ENCODE measurements at places on chromosomes 6 and 20. TPM values are rescaled to one million over a fixed set of nuclear protein-coding genes. Genes with fewer than 3 reads are reported as not detected.

The KCNQ5 gene
- not detected for total RNA-seq

The PAK5 gene
- total RNA-seq, result not detected

The DDO gene
- 2.1 TPM for total RNA-seq

The SNHG17 gene
- total RNA-seq, result 16.4 TPM

GRCh38 chr20:10329387-10330005 is 104.5 kb downstream of the MKKS start:
- no peak for DNase-seq

DNA sequence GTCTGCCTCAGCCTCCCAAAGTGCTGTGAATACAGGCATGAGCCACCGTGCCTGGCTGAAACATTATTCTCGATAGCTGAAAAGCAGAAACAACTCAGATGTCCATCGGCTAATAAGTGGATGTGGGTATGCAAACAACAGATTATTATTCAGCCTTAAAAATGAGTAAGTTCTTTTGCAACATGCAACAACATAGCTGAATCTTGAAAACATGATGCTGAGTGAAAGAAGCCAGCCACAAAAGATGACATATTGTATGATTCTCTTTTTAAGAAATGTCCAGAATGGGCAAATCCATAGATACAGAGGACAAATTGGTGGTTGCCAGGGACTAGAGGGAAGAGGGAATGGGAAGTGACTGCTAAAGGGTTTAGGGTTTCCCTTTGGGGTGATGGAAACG is 61.7 kb downstream of the RIOK1 start:
- no peak for DNase-seq

DNA sequence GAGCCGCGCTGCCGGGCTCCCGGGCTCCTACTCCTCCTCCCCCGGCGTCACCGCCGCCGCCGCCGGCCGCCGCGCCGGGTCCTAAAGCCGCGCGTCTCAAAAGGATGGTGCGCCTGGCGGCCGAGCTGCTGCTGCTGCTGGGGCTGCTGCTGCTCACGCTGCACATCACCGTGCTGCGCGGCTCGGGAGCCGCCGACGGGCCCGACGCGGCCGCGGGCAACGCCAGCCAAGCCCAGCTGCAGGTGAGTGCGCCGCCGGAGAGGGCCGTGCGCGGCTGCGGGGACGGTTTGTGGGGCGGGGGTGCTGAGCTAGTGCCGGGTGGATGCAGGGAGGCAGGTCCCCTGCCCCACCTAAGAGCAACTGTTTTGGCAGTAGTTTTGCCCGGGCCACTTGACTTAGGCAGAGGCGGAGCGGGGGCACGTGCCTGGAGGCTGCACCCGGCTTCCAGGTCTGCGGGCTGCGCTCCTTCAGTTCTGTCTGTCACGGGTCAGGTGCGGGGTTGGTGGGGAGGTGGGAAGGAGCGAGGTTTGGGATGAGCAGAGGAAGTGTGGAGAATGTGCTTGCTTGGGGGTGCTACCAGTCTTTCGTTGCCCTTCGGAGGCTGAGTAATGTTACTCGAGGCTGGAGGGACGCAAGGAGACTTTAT is 722 bp downstream of the ISM1 start:
- no peak for DNase-seq

DNA sequence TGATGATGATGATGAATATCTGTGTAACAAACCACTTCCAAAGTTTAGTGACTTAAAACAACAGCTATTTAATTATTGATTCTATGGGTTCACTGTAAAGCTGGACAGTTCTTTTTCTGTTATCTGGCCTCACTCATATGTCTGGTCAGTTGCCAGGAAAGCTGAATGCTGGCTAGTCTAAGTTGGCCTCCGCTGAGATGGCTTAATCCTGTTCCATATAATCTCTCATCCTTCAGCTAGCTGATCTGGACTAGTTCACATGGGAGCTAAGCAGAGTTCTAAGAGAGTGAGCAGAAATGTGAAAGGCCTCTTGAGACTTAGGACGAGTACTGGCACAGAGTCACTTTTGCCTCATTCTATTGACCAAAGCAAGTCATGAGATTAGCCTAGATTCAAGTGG is 334.7 kb upstream of the FLRT3 start:
- DNase-seq, result no peak

DNA sequence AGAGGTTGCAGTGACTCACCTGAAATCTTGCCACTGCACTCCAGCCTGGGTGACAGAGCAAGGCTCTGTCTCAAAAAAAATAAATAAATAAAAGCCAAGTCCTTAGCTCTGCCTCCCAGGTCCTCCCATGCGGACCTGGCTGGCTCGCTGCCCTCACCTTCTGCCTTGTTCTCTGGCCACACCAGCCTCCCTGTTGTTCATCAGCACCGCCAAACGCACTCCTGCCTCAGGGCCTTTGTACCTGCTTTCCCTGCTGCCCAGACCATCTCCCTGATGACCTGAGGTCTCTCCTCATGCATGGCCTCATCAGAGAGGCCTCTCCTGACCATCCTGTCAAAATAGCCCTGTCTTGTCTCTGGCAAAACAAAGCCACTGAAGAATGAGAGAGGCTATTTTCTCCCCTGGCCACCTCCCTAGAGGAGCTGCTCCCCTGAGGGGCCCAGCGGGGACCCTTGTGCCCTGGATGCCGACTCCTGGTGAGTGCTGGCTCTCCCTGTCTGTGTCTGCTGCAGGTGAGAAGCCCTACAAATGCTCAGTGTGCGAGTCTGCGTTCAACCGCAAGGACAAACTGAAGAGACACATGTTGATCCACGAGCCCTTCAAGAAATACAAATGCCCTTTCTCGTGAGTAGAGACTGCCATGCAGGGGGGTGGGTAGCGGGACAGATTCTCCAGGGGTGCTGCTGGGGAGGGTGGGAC is 22.6 kb upstream of the CHMP4B start:
- no peak for DNase-seq

DNA sequence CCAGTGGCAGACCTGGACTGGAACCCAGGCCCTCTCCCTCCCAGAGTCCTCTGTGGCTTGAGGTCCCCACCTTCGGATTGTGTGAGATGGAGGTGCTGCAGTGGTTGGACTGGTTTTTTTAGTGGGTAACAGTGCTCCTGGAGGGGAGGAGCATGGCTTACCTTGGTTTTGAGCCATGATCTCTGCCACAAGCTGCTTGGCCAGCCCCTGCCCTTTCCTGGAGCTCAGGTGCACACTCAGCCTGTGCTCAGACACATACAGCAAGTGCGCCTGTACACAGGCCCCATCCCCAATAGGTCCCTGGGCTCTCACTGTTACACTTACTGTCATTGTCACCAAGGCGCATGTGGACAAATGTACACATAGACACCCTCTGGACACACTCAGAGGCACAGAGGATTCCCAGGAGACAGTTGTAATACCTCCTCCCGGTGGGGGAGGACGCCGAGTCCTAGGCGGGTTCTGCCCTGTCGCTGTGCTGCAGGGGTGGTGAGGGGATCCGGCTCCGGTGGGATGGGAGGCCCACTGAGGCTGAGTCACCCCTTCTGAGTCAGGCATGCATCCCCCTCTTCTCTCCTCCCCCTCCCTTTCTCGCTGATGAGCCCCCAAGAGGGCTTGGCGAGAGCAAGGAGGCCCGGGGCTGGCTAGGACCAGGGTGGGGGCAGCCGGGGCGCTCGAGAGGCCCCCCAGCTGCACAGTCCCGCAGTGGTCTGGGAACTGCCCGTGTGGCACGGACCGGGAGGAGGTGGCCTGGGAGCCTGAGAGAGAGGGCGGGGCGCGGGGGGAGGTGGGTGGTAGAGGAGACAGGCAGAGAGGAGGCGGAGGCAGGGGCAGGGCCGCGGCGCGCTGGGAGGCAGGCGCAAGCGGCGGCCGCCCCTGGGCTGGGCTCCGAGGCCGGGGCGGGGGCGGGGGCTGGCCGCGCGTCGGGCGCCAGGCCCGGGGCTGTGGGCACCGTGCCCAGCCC is 522 bp upstream of the EPB41L1 start:
- DNase-seq, result peak; percentile 81

DNA sequence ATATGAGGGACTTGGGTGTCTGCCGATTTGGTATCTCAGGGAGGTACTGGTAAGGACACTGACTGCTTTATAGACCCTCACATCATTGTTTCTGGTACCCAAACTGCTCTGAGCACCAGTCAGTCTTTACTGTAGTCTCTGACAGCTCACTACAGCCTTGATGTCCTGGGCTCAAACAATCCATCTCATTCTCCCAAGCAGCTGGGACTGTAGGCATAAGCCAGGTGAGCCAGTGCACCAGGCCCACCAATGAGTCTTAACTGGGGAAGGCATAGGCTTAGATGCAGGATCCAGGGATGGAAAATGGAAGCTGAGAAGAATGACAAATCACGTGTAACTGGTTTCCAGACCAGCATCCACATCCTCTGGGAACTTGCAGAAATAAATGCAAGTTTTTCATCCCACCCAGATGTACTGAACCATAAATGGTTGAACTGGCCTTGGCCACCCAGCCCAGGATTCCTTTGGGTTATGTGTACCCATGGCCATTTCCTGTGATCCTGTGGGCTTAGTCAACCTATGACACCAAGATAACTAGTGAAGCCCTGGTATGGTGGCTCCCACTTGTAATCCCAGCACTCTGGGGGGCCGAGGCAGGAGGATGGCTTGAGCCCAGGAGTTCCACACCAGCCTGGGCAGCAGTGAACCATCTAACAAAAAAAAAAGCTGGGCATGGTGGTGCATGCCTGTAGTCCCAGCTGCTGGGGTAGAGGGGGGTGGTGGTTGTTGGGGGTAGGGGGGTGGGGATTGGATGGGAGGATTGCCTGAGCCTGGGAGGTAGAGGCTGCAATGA is 5.8 kb downstream of the TUBB start:
- DNase-seq, result no peak

- DNase-seq, result no peak
These were observed 671 bp downstream of the BPHL start for GRCh38 chr6:3119040-3119723.

DNA sequence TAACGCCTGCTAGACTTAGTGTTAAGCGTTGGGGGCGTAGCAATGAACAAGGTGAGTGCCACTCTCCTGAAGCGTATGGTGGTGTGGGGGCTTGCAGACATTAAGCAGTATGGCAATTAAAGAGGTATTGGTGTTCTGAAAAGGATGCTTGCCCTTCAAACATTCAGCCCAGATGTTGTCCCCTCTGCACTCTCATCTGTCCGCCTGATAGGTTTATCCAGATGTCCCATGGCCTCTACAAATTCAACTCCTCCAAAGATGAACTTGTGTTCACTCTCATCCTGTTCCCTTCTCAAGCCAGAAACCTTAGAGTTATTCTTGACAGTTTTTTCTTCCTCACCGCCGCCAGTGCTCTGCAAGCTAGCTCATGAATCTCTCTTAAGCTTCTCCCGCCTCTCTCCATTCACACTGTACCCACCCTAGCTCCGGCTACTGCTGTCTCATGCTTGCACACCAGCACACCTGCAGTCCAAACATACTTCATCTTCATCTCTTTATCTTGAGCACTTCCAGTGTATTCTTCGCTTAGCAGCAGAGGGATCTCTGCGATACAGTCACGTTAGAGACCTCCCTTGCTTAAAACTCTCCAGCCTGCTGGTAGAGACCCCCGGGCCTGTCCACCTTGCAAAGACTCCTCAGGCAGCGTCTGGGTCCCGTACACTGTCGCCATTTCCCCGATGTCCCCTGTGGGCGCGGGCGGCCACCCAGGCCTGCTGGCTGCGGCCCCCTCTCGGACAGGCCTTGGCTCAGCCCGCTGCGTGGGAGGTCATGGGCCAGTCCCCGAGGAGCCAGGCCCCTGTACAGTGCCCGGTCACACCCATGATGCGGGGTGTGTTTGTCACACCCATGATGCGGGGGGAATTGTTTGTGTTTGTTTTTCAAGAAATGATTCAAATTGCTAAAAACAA is 962 bp downstream of the DDX27 start:
- no peak for DNase-seq

- DNase-seq, result no peak
These were observed 159.1 kb downstream of the PKHD1 start for GRCh38 chr6:51928320-51928719.

Data from tibial nerve (tissue), 4 donors.